Omental fat pad (tissue), 4 donors: ENCODE measurements at places on chromosomes 4 and X. TPM values are rescaled to one million over a fixed set of nuclear protein-coding genes. Genes with fewer than 3 reads are reported as not detected.

The USP11 gene
- 27.6 TPM for total RNA-seq

The UGDH gene
- total RNA-seq: 93.5 TPM

The GDI1 gene
- total RNA-seq: 89.4 TPM

The TMPRSS11B gene
- total RNA-seq: not detected

GRCh38 chr4:34939073-34939472, 1305.2 kb downstream of the ARAP2 start:
- no peak for DNase-seq

GRCh38 chr4:15104825-15105224, 102.5 kb downstream of the CPEB2 start:
- DNase-seq: no peak

DNA sequence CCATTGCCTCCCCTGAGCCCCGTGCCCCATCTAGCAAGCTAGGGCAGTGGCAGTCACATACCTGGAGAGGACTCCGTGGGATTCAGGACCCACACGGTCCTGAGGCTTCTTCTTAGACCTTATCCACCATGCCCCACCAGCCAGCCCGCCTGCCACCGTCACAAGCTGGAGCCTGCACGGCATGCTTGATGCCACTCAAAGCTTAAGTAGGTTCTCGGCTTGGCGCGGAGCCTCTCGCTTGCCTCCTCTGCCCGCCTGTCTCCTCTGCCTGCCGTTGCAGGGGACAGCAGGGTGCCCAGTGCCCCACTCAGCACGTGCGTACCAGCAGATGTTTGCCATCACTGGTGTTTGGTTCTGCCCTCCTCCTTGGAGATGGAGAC, 14.1 kb downstream of the PSAPL1 start:
- no peak for DNase-seq

GRCh38 chr4:6095897-6096296, 77.7 kb upstream of the C4orf50 start:
- no peak for DNase-seq

DNA sequence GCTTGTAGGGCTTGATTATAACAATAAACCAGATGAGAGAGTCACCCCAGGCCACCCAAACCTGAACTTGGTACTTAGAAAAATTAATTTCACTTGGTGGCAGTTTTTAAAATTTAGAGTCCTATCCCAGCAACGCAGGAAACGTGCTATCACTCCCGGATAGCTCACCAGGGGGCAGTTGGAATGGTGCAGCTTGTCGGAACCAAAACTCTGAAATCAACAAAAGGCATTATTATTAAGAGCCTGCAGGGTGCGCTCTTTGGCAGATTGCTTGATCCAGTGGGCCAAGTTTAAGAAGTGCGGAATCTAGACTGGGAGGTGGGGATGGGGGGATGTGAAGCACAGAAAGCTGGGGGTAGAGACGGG, 2.4 kb downstream of the FRAS1 start:
- DNase-seq: no peak

GRCh38 chr4:140300271-140300970, 73.0 kb upstream of the SCOC start:
- DNase-seq: no peak

DNA sequence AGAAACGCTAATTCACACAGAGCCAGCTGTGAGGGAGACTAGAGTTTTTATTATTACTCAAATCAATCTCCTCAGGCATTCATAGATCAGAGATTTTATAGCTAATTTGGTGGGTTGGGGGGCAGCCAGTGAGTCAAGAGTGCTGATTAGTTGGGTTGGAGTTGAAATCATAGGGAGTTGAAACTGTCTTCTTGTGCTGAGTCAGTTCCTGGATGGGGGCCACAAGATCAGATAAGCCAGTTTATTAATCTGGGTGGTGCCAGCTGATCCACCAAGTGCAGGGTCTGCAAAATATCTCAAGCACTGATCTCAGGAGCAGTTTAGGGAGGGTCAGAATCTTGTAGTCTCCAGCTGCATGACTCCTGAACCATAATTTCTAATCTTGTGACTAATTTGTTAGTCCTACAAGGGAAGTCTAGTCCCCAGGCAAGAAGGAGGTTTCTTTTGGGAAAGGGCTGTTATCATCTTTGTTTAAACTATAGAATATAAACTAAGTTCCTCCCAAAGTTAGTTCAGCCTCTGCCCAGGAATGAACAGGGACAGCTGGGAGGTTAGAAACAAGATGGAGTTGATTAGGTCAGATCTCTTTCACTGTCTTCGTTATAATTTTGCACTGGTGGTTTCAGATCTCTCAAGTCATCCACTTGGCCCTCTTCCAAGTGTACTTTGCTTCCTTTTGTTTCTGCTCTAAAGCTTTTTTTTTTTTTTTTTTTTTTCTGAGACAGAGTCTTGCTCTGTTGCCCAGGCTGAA, 5.4 kb upstream of the NAA11 start:
- no peak for DNase-seq

GRCh38 chr4:56739066-56739777, 58.1 kb upstream of the HOPX start:
- DNase-seq: no peak

- DNase-seq: no peak
Observed at GRCh38 chr4:156547439-156547838, 424.2 kb downstream of the PDGFC start.
